ENCODE measurements at places on chromosomes 2 and 18.

DNA sequence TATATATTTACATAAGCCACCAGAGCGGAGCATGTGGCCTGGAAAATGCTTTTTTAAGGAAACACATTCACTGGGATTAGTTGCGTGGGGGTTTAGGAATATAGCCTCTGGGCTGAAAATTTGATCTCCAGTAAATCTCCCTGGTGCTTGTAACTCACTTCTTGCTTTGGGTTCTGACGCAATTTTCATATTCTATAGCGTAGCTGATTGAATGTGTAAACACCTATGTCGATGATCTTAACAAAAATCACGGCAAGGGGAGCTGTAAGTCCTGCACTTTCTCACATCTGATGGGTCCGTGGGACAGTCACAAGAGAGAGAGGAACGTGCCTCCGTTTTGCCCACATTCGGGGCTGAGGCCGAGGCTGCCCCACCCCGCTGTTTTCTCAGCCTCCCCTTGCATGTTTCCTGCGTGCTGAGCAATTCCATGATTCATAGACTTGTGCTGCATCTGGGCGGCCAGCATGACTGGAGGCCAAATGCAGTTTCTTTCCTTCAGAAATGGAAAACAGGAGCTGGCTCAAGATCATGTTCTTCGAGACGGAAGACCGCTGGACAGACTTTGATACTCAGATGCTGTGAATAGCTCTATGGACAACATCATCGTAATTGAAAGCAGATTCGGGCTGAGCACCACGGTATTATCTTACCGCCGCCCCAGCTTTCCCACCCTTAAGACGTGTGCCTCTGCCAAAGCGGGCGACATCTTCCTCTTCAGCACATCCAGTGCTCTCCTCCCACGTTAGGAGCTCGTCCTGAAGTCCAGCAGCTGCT is 109.2 kb downstream of the TMEM18 start:
- DNase-seq, result peak; percentile 84

DNA sequence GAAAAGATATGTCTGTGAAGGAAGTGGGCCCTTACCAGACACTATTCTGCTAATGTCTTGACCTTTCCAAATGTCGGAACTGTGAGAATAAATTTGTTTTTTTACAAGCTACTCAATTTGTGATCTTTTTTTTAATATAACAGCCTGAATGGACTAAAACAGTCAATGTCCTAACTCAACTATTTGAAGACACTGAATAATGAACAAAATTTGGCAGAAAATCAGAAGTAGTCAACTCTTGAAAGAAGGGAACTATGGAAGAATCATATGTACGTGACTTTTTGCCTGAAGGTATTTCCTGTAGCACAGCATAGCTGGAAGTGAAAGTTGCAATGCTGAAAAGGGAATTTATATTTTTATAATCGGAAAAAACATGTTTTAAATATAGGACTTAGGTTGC is 351.8 kb upstream of the TFPI start:
- DNase-seq, result no peak

- DNase-seq, result no peak
These were observed 172.0 kb downstream of the MGAT5 start for GRCh38 chr2:134425724-134426496.

DNA sequence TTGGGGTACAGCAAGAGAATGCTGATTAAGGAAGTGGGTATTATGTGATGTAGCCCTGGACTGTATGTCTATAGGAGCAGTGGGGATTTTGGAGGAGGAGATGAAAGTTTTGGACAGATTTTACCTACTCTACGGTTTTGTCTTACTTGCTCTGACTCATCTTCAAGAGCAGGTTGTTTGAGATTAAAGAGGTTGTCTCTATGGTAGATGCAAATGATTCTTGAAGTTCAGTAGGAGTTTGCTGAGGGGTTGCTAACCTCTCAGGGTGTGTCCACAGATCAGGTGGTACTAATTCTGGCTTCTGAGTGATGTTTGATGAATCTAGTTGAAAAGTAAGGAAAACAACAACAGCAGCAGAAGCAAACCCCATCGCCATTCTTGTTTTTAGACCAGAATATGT is 9.7 kb upstream of the SERPINB12 start:
- DNase-seq, result no peak

DNA sequence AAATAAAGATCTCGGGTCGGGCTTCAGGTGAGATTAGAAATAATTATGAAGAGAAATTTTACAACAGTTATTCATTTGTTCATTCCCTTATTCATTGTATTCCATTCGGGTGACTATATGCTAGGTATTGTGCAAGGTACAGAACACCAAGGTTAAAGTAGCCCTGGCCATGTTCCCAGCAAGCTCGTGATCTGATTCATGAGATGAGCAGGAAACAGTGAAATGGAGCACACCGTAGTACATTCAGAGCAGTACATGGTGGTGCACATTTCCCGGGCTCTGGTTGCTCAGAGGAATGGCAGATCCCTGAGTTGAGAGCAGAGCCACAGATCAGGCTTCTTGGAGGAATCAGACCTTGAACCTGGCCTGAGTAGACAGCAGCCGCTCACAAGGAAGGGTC is 87.7 kb downstream of the PRKRA start:
- no peak for DNase-seq

DNA sequence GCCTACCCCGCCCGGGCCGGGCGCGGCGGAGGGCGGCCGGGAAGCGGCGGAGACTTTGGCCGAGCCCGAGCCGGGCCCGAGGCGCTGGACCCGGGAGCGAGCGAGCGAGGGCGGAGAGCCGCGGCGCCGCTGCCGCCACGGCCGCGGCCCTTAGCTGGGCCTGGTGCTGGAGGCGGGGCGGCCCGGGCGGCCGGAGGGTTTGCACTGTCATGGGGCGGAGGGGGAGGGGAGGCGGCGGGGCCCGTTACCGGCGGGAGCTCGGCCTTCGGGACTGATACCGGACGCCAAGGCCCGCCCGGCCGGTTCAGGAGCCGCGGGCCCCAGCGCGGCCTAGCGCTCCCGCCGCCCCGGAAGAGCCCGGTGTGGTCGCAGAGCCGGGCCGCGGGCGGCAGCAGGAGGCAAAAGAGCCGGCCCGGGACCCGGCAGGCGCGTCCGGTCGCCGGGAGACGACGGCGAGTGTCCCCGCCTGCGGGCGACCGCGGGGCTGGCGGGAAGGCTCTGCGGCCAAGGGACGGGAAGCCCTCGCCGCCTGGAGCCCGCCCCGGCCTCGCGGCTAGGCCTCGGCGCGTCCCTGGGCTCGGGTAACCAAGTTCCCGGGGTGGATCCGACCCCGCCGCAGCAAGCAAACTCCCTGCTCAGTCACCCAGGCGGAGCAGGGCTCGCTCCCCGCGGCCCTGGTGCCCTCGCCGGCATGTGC is 697 bp downstream of the KCMF1 start:
- no peak for DNase-seq

- no peak for DNase-seq
These were observed 229.5 kb upstream of the FBXO11 start for GRCh38 chr2:48135797-48136196.

- DNase-seq, result no peak
These were observed 70.3 kb downstream of the SCN1A start for GRCh38 chr2:166057370-166058164.

DNA sequence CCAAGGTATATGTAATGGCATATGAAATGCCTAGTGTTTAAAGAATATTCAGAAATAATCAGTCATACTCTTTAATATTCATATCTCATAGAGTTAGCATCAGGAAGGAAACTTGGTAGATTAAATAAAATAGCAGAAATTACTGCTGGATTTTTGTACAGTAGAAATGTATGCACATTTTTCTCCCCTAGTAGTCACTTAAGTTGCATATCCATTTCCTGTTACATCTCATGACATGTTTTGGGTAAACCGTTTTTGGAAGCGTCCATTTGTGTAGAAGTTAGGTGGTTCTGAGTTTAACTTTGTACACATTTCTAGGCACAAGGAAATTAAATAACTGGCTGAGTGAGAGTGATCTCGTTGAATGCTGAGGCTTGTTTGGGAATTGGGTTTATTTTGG is 21.9 kb downstream of the NEDD4L start:
- DNase-seq, result no peak
